ENCODE measurements at places on chromosomes 16 and 17.

DNA sequence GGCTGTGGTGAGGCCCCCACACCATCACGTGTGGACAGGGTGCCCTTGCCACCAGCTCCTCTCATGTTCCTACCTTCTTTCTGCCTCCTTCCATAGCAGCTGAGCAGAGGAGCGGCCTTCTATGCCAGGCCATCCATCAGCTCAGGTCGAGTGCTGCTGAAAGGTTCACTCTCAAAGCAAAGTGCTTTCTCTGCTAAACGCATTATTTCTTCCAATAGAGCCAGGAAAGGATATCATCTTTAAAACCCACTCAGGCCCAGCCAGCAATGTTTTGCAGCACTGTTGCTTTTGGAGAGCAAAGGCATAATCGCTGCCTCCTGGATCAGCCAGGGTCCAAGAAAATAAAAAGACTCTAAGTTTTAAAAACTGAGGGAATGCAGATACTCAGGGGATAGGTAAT, 54.9 kb upstream of the GPRC5B start:
- DNase-seq: no peak

- DNase-seq: no peak
Observed at GRCh38 chr17:1532836-1533602, 16.6 kb upstream of the INPP5K start.

DNA sequence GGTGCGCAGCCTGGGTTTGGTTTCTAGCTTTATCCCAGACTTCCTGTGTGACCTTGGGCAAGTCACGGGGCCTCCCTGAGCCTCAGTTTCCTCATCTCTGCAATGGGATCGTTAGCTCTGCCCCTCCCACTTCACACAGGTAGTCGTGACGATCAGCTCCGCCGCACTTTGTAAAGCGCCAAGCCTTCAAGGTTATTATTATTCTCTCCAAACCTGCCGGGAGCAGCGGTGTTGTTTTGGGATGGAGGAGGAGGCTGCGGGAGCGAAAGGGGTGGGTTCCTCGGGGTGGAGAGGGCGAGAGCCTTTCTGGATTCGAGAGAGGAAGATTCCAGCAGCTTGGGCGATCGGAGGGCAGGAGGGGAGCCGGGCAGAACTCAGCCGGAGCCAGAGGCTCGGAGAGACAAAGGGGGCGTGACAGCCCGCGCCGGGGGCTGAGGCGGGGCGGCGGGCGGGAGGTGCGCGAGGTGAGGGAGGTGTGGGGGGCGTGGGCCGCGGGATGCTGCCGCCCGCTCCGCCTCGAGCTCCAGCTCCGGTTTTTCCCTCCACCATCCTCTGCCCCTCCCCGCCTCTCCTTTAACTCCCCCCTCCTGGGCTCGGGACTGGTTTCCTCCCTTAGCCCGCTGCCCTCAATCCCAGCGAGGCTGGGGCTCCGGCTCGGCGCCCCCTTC, at the start of gene EFNB3:
EFNB3 (plus strand) TSS at position 602 of the 668 bp plus-strand sequence. CDS start 397 bp downstream, outside the sequence.
- peak; percentile 56 for DNase-seq

DNA sequence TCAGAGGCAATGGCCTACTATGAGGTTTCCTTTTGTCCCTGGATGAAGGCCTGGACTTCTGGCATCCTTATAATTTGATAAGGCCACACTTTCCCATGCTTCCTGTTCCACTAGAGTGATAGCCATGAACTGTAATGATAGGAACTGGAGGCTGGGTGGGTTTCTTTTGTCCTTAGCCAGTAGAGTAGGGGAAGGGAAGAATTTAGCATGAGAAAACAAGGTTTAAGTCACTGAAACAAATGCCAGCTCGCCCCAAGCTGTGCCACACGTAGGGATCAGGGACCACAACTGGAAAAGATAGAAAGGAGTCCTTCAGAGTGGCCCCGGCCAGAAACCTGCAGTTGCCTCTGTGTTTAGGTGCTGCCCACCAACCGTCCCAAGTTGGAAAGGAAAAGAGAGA, 80.9 kb upstream of the C17orf78 start:
- DNase-seq: no peak

DNA sequence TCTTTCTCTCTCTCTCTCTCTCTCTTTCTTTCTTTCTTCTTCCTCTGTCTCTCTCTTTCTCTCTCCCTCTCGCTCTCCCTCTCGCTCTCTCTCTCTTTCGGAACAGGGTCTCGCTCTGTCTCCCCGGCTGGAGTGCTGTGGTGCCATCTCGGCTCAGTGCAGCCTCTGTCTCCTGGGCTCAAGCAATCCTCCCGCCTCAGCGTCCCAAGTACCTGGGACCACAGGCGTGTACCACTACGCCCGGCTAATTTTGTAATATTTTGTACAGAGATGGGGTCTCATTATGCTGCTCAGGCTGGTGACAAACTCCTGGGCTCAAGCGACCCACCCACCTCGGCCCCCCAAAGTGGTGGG, 12.7 kb upstream of the KLHDC4 start:
- DNase-seq: no peak

GRCh38 chr16:11734025-11734652, 8.5 kb downstream of the TXNDC11 start:
- DNase-seq: no peak

DNA sequence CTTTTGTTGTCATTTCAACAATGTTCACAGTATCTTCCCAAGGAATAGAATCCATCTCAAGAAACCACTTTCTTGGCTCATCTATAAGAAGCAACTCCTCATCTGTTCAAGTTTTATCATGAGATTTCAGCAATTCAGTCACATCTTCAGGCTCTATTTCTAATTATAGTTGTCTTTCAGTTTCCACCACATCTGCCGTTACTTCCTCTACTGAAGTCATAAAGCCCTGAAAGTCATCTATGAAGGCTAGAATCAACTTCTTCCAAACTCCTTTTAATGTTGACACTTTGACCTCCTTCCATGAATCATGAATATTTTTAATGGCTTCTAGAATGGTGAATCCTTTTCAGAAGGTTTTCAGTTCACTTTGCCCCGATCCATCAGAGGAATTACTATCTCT, 102.1 kb downstream of the CDH13 start:
- DNase-seq: no peak
